ENCODE measurements at places on chromosomes 1 and 21. TPM values are rescaled to one million over a fixed set of nuclear protein-coding genes. Genes with fewer than 3 reads are reported as not detected.

GRCh38 chr1:231040800-231041718 is 1.0 kb upstream of the FAM89A start:
- H3K4me1 ChIP-seq = peaks cover 23% of the 10 kb centered on the region
- peak overlapping the region; percentile 69 for H3K4me3 ChIP-seq
- no peaks in the 10 kb centered on the region for H3K36me3 ChIP-seq
- H3K27me3 ChIP-seq = no peaks in the 10 kb centered on the region
- no peak for DNase-seq

- H3K4me3 ChIP-seq = peak overlapping the region; percentile 82
- no peaks in the 10 kb centered on the region for H3K27me3 ChIP-seq
- H3K4me1 ChIP-seq = peaks cover 16% of the 10 kb centered on the region
- no peaks in the 10 kb centered on the region for H3K36me3 ChIP-seq
- peak overlapping the region; percentile 88 for H3K27ac ChIP-seq
These were observed 820 bp upstream of the TTF2 start for GRCh38 chr1:117059334-117059677.

DNA sequence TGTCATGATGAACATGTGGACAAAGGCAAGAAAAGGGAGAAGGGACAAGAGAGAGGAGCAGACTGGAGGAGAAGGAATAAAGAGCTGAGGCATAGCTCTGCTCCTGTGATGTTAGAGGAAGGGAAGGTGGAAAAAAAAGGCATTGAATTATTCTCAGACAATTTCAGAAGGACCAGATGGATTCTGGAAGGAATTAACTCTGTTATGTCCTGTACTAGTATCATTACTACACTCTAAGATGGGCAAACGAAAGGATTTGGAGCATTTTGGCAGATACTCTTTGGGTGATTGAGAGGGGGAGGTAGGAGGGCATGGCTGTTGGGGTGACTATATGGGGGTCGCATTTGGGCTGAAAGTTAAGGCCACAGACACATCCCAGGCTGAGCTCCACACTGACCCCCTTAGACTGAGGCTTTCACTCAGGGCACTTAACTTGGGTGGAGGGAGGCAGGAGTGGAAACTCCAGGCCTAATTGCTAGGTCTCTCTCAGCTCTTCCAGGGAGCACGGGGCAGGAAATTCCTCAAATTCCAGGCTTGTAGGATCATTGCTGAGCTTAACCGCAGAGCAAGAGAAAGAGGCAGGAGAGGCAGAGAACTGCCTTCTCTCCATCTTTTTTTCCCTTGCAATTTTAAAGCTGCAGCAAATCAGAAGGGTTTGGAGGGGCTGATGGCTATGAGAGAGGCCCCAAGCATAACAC is 25.9 kb downstream of the KIRREL1 start:
- peak overlapping the region; percentile 29 for H3K4me3 ChIP-seq
- H3K36me3 ChIP-seq = no peaks in the 10 kb centered on the region
- no peak for DNase-seq
- peak overlapping the region; percentile 85 for H3K27ac ChIP-seq
- peaks cover 92% of the 10 kb centered on the region for H3K4me1 ChIP-seq
- no peaks in the 10 kb centered on the region for H3K27me3 ChIP-seq

DNA sequence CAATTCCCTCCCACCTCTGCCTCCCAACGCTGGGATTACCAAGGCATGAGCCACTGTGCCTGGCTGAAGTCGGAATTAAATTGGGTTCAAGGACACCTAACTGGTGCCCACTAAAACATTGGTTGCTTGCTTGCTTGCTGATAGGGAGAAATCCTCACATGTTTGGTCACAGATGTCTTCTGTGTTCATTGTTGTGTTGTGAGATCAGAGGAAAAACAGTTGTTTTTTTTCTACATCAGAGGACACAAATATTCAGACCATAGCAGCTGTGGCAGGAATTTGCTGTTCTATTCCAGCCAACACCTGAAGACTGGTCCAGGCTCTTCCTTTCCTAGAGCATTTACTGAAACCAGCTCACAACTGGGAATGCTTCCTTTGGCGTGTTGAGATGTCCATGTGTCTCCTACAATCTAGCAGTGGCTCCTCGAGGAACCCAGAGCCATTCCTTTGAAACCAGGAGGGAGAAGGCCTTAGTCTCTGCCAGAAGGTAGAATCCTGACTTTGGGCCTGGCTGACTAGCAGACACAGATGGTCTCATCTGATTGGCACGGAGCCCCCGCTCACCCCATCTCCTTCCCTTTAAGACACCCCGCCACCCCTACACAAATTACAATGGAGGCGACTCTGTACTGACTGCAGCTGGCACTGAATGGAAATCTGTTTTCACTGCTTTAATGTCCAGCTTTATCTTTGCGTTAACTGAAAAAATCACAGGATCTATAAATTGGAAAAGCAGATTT is 24.3 kb upstream of the TRIM17 start:
- DNase-seq = no peak
- H3K27me3 ChIP-seq = peaks cover 23% of the 10 kb centered on the region
- peaks cover 10% of the 10 kb centered on the region for H3K4me1 ChIP-seq
- no peak overlapping the region for H3K4me3 ChIP-seq
- H3K36me3 ChIP-seq = no peaks in the 10 kb centered on the region
- no peak overlapping the region for H3K27ac ChIP-seq

- H3K4me1 ChIP-seq = peaks cover 92% of the 10 kb centered on the region
- peak overlapping the region; percentile 10 for H3K27ac ChIP-seq
- peaks cover 33% of the 10 kb centered on the region for H3K36me3 ChIP-seq
- no peak for DNase-seq
These were observed 28.1 kb downstream of the PLXNA2 start for GRCh38 chr1:208216062-208216461.

GRCh38 chr1:193525411-193525810 is 339.0 kb upstream of the B3GALT2 start:
- no peaks in the 10 kb centered on the region for H3K27me3 ChIP-seq
- no peaks in the 10 kb centered on the region for H3K4me1 ChIP-seq
- H3K27ac ChIP-seq = no peak overlapping the region
- no peak overlapping the region for H3K4me3 ChIP-seq

DNA sequence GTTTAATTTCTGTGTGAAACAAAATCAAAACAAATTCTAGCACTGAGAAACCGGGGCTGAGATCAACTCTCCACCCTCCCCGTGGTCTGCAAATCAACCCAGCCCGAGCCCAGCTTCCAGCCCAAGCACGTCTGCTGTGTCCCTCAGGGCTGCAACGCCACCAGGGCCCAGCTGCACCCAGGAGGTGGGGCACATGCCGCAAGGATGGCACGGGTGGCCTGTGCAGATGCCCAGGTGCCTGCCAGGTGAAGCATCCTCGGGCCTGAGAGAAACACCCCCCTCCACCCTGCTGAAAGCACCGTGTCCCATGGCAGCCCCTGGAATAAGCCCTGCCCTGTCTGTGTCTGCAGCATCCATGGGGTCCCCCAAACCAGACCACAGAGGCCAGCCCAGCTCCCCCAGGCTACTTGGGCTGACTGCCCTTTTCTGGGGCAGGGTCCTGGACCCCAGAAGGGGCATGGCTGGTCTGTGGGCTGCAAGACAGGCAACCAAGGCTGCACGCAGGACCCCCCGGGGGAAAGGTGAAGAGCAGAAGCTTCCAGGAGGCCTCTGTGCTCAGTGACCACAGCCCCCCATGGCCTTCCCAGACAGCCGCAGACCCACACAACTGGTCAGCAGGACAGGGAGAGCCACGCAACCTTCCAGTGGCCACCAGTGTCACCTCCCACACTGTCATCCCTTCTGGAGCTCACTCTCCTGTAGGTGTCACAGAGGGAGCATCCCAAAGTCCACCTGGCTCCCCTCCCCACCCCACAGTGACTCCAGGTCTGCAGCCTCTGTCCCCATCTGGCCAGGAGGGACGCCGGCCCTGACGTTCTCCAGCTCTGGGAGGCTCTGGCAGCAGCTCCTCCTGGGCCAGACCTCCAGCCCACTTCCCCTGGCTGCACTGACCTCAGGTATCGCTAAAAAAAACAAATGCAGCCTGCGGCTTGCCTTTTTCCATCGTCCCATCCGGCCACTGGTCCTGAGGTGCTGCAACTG is 7.7 kb downstream of the WNT9A start:
- H3K4me3 ChIP-seq = no peak overlapping the region
- H3K36me3 ChIP-seq = no peaks in the 10 kb centered on the region
- DNase-seq = no peak
- peaks cover 66% of the 10 kb centered on the region for H3K4me1 ChIP-seq
- peak overlapping the region; percentile 89 for H3K27ac ChIP-seq
- H3K27me3 ChIP-seq = no peaks in the 10 kb centered on the region

GRCh38 chr1:197771904-197772556 is 3.2 kb downstream of the DENND1B start:
- no peak for DNase-seq
- no peaks in the 10 kb centered on the region for H3K27me3 ChIP-seq

GRCh38 chr1:59061876-59062275 is 235.0 kb upstream of the FGGY start:
- peak overlapping the region; percentile 68 for H3K27ac ChIP-seq
- no peaks in the 10 kb centered on the region for H3K27me3 ChIP-seq
- no peaks in the 10 kb centered on the region for H3K36me3 ChIP-seq
- peak overlapping the region; percentile 33 for H3K4me3 ChIP-seq
- H3K4me1 ChIP-seq = peaks cover 10% of the 10 kb centered on the region
- peak; percentile 95 for DNase-seq

DNA sequence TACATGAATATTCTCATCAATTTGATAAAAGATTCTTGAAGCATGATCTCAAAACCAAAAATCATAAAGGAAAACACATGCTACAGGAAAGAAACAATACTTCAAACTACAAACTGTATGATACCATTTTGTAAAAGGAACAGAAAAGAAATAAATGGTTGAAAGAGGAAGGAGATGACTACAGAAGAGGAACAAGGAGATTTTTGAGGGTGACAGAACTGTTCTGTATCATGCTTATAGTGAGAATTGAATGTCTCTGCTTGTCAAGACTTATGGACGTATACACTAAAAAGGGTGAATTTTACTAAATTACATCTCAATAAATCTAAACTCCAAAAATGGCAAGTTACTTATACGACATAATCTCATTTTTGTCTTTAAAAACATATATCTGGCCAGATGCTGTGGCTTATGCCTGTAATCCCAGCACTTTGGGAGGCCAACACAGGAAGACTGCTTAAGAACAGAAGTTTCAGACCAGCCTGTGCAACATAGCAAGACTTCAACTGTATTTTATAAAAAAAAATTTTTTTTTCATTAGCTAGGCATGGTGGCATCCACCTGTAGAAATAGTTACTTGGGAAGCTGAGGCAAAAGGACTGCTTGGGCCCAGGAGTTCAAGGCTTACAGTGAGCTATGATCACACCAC is 125.4 kb downstream of the EIF4G3 start:
- no peak overlapping the region for H3K27ac ChIP-seq
- no peaks in the 10 kb centered on the region for H3K36me3 ChIP-seq
- H3K4me3 ChIP-seq = no peak overlapping the region
- H3K27me3 ChIP-seq = no peaks in the 10 kb centered on the region
- no peak for DNase-seq

DNA sequence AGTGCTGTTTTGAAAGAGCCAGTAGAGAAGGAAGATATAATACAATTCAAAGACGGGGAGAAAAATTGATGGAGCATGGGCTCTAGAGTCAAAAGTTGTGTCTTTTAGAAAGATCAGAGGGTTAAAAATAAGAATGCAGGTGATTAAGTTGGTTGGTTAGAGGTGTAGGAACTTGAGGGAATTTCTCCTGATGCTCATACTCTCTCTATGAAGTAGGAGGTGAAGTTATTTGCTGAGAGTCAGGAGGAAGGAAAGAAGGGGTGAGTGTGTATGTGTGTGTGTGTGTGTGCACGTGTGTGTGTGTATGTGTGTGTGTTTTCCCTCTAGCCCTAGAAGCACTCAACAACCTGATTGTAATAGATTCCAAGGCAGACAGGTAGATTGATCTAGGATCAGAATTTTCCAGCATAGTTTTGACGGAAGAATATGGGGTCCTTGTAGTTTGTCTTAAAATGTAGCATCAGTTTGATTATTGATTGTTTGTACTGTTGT is 88.3 kb upstream of the MACF1 start:
- H3K4me1 ChIP-seq = peaks cover 72% of the 10 kb centered on the region
- no peaks in the 10 kb centered on the region for H3K36me3 ChIP-seq
- DNase-seq = no peak
- no peaks in the 10 kb centered on the region for H3K27me3 ChIP-seq
- no peak overlapping the region for H3K27ac ChIP-seq

DNA sequence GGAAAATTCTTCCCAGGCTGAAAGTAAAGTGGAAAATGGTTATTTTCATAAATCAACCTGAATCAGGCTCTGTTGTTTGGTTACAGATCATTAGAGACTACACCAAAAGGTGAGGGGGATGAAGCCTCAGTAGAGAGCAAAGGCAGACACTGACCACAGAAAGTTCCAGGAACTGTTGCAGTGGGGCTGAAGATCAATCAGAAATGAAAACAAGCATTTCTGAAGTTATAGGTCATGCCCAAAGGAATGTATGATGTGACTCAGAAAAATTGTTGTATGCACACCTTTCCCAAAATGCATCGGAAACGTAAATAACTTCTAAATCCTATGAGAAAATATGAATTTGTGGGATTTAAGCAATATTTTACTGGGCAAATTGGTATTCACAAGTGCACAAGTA is 63.3 kb downstream of the FYB2 start:
- H3K4me3 ChIP-seq = no peak overlapping the region
- DNase-seq = no peak
- H3K27me3 ChIP-seq = no peaks in the 10 kb centered on the region

GRCh38 chr1:204977318-204977717 is 65.7 kb upstream of the CNTN2 start:
- H3K27ac ChIP-seq = no peak overlapping the region
- peaks cover 14% of the 10 kb centered on the region for H3K4me1 ChIP-seq
- DNase-seq = no peak

GRCh38 chr1:21300774-21301173 is 10.5 kb upstream of the ECE1 start:
- DNase-seq = no peak
- H3K27me3 ChIP-seq = peaks cover 6% of the 10 kb centered on the region
- H3K4me1 ChIP-seq = peaks cover 63% of the 10 kb centered on the region

DNA sequence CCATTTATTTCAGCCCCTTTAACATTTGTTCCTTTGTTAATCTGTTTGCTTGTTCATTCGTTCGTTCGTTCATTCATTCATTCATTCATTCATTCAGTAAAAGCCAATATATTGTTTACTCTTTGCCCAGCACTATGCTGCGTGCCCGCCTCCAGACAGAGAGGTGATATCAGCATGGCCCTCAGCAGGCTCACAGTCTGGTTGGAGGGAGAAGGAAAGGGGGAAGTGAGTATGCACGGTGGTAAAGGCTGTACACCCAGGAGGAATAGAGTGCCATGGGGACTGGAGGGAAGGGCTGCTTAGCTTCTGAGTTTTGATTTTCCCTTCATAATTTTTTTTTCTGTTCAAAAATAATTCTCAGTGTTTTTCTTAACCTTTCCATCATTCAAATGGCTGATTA is 144.7 kb downstream of the NOS1AP start:
- peak overlapping the region; percentile 58 for H3K27ac ChIP-seq
- H3K4me1 ChIP-seq = peaks cover 30% of the 10 kb centered on the region
- no peaks in the 10 kb centered on the region for H3K36me3 ChIP-seq
- H3K27me3 ChIP-seq = no peaks in the 10 kb centered on the region
- DNase-seq = no peak
- no peak overlapping the region for H3K4me3 ChIP-seq

The SYTL1 gene
- total RNA-seq = 0.29 TPM

The CYP4Z1 gene
- total RNA-seq = 1.4 TPM

The GPX7 gene
- total RNA-seq = 17.1 TPM

The NSL1 gene
- total RNA-seq = 20.0 TPM

The TEX38 gene
- total RNA-seq = not detected

The PUM1 gene
- 73.9 TPM for total RNA-seq

The AMY2B gene
- 34.3 TPM for total RNA-seq

The CD46 gene
- total RNA-seq = 69.3 TPM

The ZFP69 gene
- total RNA-seq = 3.3 TPM

The DDX20 gene
- total RNA-seq = 19.9 TPM
